ENCODE measurements at places on chromosomes 6 and 20.

GRCh38 chr20:53794529-53795115 is 201.0 kb upstream of the ZNF217 start:
- no peak for DNase-seq

DNA sequence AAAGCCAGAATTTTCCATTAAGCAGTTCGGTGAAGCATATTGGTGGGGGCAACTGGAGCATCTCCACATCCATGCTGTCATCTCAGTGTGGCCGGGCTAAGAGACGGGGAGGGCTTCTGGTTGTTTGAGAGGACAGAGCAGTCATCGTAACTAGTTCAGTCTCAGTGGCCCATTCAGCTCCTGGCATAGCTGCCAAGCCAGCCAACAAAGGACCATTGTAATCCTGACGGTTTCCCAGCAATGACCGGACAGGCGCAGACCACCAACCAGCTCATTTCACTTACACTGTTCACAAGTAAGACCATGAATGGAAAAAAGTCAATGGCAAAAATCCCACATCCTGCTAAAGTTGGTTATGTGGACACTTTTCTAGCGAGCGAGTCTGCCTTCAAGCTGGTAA is 14.9 kb upstream of the HDDC2 start:
- no peak for DNase-seq

DNA sequence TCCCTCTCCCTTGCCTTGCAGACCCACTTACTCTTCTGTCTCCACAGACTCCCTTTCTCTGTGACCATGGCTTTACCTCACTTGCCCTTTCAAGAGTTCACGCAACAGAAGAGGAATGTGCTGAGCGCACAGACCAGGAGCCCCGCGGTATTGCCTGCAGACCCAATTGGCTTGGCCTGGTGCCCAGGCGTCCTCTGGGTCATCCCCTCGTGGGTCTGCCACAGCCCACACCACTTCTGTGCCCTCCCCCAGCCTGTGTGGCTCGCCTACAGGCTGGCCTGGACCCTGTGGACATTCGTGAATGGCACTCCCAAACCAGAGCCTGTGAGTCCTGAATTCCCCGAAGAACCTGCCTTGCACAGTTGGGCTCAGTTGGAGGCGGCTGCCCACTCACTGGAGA is 15.3 kb upstream of the NINL start:
- DNase-seq, result no peak

GRCh38 chr20:22688485-22688884 is 104.1 kb upstream of the FOXA2 start:
- DNase-seq, result no peak

DNA sequence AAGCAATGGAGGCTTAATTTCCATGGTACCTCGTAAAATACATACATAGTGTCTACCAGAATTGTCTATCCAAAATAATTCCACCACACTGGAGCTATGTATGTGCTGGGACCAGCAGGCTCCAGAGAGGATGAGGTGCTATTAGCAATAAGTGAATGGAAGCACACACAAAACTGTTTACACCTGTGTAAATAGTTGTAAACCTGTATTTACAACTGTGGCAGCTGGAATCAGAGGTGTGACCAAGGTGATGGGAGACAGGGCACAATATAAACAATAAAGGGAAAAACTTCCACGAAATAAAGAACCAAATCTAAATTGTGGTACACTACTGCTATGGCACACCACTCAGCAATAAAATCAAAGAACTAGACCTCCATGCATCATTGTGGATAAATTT is 14.4 kb downstream of the RARS2 start:
- DNase-seq, result no peak

GRCh38 chr6:48735846-48736245 is 624.8 kb upstream of the PTCHD4 start:
- DNase-seq, result no peak

DNA sequence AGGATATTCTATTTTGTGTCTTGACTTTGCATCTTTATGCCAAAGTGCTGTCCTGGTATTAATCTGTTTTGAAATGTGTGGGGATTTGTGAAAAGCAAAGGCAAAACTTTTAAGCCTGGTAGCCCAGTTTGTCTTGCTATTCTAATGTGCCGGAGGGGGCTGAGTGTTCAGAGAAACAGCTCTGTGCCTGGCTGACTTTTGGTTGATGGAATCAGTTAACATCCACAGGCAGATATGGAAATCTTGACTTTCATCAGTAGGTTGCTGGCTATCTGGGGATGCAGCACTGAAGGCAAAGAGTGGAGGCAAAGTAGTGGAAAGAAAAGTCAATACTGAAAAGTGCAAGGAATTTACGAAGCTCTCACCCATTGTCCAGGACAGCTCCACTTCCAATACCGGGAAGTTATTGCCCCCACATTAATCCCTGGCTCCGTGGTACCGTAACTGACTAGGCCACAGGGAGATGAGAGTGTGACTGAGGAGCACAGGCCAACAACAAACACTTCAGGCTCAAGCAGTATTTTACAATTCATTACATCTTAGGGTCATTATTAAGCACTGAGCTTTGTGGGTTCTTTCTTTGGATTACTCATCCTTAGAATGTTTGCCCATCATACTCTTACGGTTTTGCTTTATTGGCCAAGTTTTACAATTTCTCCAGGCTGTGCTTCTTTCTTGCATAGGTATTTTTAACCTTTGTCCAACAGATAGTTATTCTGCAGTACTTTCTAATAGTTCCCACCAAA is 164.6 kb downstream of the MTFR2 start:
- DNase-seq, result no peak

DNA sequence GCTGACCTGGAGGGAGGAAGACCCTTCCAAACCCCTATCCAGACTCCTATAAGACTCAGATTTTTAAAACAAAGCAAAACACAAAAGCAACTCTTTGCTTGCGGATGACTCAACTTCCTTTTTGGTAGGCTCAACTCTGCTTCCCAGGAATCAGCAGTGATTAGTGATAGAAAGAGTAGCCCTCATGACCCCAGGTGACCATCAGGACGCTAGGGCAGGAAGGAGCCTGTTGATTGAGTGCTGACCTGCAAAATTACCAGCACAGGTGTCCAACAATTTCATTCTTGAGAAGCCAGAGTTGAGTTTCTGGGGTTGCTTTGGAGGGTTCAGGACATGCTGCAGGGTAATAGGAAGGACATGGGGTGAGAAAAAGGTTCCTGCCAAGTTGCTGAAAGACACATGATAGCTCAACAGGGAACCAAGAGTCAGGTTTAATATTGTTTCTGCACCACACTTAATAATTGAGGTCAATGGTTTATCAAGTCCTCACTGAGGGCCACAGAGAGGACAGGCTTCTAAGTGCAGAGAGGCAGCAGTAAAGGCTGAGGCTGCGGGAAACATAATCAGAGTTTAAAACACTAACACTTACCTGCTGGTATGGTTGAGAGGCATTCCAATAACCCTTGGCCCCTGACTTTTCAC is 67.4 kb upstream of the BMP2 start:
- no peak for DNase-seq

DNA sequence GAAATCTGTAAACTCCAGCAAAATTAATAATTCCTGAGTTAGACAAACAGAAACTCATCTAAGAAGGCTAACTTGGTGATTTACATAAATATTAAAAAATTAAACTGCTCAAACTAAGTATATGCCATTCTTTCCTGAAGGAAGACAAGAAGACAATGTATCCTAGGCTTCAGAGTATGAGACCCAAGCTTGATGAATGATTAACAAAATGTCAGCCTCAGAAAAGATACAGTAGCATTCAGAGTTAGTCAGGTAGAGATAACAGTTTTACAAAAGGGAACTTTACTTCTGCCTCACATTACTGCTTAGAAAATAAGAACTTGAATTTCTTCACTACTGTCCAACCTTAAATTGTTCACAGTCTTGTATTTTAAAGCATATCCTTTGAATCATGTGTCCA is 12.0 kb downstream of the CSNK2A1 start:
- DNase-seq, result no peak

GRCh38 chr20:60096166-60096565 is 137.9 kb downstream of the CDH26 start:
- DNase-seq, result no peak
